ENCODE measurements at places on chromosomes 5 and 9.
A peak's percentile ranks its signal among the peaks of the same experiment; 100 is the strongest.

DNA sequence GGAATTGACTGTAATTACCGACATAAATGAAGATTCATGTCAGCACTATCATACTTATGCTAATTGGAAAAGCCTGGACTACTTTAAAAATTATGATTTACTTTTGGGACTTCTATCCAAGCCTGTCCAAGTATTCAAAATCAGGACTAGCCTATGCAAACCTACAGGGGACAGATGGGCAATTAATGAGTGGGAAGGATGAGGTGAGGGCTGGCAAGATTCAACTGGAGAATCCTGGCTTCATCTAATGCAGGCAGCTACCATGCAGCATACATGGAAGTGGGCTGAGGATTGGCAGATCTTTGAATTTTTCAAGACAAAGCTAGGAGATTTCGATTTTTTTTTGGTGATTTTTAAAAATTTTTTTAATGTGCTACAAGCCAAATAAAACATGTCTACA is 532.6 kb downstream of the CSNK1G3 start:
- no peak for DNase-seq

DNA sequence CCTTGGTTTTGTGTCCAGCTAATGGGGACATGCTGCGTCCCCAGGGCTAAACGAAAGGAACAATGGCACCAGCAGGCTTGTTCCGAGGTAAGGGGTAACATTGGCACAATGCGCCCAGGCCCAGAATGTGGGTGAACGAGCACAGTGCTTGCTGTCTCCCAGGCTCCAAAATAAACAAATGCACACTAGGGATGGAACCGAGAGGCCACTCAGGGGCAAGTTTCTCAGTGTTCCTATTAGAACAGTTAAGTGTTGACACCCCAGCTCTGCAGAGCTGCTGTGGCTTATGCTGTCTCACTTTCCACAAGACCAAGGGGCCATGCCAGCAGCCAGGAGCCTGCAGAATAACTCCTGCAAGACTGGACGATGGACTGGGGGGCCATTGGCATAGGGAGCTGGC is 492.4 kb downstream of the GADD45G start:
- peak; percentile 39 for DNase-seq

DNA sequence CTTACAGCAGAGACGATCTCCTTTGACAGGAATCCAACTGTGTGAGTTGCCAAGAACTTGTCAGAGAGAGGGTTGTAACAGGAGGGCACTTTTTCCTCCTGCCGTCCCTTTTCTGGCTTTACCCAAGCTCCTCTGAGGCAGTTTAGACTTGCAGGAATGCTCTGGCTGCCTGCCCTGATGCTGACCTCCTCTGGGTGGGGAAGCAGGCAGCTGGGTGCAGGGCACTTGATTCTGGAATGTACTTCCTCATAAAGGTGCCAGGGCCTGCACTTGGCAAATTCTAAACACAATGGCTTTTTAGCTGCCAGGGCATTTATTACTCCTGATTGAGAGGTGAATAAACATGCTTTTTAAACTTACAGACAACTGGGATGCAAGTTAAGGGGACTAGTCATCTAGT is 190.4 kb downstream of the EPB41L4A start:
- peak; percentile 93 for DNase-seq

DNA sequence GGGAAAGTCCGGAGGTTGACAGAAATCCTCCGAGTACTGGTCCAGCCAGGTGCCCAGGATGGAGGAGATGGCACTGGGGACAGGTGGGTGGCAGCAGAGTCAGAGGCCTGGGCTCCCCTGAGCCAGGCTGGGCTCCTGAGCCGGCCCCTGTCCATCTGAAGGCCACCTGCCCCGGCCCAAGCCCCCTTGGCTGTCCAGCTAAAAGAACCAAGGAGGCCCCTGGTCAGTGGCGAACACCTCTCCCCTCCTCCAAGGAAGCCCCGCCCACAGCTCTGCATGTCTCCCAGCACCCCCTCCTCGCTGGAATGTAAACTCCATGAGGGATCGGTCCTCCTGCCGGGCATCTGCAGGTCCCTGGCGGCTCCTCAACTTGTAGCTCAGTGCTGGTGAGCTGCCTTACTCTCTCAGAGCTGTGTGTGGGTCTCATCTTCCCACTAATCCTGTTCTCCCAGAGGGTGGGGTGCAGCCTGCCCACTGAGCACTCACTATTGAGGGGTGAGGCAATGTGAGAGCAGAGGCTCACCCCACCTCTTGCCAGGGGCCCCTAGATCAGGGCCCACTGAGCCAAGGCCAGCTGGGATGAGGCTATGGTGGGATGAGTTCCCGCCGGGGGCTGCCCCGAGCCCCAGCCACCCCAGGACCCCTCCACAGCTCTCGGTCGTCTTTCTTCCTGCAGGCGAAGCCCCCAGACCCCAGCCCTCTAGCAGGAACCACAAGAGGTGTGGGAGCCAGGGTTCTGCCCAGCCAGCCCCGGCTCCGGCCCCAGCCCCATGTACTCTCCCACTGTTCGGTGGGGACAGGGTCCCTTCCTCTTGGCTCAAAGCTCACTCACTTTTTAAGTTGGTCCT is 12.0 kb downstream of the RALGDS start:
- no peak for DNase-seq

DNA sequence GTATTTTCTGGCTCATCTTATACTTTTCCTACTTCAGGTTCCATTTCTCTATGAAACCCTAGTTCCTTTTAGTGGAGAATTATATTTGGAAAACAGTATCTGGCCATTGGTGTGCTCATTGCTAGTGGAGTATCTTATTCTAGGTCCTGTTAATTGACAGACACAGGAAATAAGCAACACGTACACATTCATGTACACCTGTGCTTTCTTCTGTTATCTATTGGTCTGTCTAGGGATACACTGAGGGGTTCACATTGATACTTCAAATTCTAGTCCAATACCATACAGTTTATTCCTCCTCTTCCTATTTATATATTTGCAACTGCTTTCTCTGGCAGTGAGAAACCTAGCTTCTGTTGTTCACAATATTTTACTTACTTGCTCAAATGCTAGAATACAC is 110.2 kb downstream of the FER start:
- DNase-seq: no peak

DNA sequence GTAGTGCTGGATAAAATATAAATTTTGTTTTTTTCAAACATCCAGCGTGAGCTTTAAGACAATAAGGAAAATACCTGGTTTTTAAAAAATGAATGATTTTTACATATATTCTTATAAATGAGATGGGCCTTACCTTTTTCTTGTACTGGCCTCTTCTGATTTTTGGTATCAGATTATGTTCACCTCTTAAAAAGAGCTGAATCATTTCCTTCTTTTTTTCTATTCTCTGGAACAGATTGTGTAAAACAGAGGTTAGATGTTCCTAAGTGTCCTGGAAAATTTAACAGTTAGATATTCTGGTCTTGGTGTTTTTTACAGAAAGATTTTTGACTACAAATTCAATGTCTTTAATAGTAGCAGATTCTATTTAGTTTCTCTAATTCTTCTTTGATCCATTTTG is 74.6 kb downstream of the NDUFAF2 start:
- DNase-seq: no peak

- DNase-seq: no peak
These were observed 572 bp downstream of the SCGB3A1 start for GRCh38 chr5:180590543-180591310.

GRCh38 chr9:5580650-5581049 is 48.3 kb upstream of the RIC1 start:
- DNase-seq: no peak

- DNase-seq: no peak
These were observed 625.5 kb upstream of the RORB start for GRCh38 chr9:73871636-73872035.

- peak; percentile 57 for DNase-seq
These were observed 3.5 kb upstream of the LRRC14B start for GRCh38 chr5:187617-188451.

- no peak for DNase-seq
These were observed 14.5 kb downstream of the DMGDH start for GRCh38 chr5:79055017-79055416.

DNA sequence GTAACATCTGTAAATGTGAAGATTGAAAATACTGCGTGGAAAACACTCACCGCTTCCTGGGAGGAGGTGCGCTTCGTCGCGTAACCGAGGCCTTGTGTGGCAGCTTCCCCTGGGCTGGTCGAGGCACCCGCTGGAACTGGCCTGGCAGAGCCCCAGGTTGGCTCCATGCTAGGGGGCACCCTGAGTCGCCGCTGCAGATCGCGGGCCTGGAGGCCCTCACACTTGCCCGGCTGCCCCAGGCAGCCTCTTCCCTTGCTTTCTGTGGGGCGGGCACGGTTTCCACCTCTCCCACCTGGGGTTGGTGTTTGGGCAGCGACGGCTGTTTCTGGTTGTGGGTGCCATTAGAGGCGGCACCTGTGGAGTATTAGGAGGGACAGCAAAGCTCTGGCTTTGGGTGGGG is 852 bp downstream of the ZNF354C start:
- peak; percentile 67 for DNase-seq

- no peak for DNase-seq
These were observed 190.4 kb downstream of the DRD1 start for GRCh38 chr5:175253597-175253996.

DNA sequence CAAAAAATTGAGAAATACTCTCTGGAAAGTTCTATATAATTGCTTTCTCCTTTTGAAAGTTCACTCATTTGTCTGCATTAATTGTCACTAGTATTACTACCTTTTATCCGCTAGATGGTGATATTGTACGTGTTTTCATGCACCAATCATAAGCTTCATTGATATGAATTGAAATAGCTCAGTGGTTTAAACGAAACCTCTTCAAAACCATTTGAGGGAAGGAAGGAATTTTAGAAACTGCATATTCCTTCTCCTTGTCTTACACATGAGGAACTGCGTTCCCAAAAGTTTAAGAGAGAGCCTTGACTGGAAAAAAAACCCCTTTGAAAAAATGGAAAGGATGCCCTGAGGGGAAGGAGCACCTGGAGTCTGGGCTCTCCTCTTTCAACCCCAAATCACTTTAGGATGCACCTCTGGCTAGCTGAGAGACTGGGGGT is 98.6 kb downstream of the YTHDC2 start:
- DNase-seq: no peak

DNA sequence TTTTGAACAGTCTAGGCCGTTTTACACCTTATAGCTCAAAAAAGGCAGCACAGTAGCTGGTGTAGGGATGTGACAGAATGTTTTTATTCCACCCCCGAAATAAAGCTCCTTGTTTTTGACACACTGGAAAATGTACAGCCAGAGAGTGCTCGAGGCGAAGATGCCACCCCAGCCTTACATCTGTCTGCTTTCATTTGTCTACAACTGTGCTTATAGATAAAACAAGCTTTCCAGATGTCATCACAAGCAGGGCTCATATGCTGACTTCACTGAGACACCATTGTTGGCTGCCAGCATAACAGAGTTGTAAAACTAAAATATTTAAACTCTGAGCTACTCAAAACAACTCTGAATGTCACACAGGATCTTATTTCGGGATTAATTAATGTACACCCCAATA is 386.3 kb downstream of the BNC2 start:
- DNase-seq: no peak

GRCh38 chr9:77510666-77511065 is 137.5 kb downstream of the GNA14 start:
- DNase-seq: no peak

DNA sequence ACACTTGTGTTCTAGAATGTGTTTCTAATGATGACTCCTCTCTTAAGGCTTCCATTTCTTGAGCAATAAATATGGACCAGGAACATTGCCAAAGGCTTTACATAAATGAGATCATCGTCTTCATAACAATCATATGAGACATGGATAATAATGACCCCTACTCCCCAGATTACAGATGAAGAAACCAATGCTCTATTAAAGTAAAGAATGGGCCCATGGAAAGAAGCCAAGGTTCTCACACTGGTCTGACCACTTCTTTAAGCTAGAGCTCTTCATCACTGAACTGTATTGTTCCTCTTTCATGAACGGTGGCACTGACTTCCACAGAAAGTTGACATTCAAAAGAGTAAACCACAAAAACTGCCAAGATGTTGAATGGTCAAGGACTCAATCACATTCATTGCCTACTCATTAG is 65.3 kb downstream of the MARCHF3 start:
- DNase-seq: no peak

DNA sequence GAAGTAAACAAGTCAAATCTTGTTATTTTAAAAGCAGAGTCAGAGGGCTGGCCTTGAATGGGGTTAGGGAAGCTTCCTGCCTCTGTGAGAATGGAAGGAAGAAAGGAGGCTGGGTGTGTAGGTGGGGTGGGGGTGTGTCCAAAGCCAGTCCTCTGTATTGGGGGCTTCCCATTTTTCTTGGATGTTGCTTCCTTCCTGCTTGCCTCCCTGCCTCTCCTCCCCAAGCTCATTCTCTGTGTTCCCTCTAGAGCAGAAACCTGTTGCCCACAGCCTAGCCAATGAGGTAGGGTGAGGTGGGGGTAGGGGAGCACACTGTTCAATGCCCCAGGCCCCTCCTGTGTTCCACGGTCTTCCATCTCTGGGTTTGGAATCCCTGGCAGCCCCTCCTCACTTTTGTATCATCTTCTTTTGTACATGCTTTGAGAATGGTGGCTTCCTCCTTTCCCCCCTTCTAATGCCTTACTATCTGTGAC is 39.7 kb downstream of the SNX24 start:
- DNase-seq: no peak

GRCh38 chr5:103539376-103540330 is 22.9 kb downstream of the NUDT12 start:
- no peak for DNase-seq

DNA sequence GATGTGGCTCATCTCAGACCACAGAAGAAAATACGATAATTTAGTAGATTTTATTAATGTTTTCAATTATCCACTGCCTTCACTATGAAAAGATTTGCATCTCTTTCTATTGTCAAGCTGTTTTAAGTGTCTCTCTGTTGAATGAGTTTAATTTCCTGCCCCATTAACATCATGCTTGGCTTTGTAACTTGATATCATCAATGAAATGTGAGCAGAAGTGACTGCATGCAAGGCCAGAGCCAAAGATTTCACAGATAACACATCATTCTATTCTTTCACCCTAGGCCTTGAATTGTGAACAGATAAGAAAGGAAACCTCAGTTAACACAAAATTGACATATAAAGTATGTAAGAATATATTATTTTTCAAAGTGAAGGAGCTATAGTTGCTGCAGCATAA is 986.4 kb upstream of the CDH18 start:
- no peak for DNase-seq

- DNase-seq: no peak
These were observed 44.7 kb upstream of the HK3 start for GRCh38 chr5:176943816-176944215.

DNA sequence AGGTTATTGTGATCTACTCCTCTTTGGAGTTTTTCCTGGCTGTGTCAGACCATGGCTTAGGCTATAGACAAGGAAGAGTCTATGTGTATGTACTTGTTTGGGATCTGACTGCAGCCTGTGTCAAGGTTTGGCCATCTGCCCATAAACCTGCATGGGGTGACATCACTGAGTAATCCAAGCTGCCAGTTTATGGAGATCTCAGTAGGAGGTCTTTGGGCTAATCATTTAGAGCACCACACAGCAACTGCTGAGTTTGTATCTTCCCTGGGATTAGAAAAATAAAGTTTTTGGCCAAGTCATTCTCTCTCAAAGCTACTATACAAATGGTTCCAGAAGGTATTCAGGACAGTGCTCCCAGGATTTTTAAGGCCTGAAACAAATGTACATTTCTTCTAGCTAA is 65.5 kb upstream of the HSPB3 start:
- DNase-seq: no peak

GRCh38 chr5:74648835-74649293 is 8.3 kb upstream of the ENC1 start:
- DNase-seq: no peak

Measured in right cardiac atrium (tissue), 5 donors.